ENCODE measurements at places on chromosomes 4 and X.
A peak's percentile ranks its signal among the peaks of the same experiment; 100 is the strongest.

GRCh38 chr4:8722556-8722955 is 130.0 kb downstream of the CPZ start:
- no peak for DNase-seq

- DNase-seq = no peak
These were observed 57.9 kb upstream of the CLDN34 start for GRCh38 chrX:9909254-9909653.

DNA sequence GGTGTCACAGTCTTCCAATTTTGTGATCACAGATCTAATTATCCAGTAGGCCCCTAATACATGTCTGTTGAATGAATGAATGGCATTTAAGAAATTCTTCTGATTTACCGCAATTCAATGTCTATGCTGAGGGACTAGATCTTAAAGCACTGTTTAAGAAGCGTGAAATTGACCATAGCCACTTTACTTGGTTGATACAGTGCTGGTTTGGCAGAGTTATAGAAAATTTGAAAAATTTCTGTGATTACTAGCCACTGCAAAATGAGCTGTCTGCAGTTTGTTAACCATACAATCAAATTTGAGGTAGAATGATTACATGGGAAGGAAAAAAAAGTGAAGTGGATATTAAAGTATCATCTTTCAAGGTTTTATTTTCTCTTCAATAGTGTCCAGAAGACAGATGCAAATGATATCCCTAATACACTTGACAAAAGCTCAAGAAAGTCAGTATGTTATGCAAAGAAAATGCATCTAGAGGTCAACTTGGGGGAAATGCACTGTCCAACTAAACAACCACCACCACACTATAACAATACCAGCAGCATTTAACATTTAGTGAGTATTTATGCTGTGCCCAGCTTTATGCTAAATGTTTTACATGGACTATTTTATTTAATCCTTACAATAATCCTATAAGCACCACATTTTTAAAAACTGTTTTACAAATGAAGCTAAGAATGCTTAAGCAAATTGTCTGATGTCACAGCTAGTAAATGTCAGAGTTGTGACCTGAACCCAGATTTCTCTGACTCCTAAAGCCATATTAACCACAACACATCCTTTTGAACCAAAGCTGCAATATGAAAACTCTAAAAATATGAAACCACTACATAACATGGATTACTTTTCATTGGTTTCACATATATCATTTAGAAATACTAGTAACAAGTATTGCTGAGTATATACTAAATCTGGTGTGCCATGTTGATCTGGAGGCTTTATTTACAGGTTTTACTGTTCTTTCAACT is 217.9 kb upstream of the MAB21L2 start:
- DNase-seq = no peak

DNA sequence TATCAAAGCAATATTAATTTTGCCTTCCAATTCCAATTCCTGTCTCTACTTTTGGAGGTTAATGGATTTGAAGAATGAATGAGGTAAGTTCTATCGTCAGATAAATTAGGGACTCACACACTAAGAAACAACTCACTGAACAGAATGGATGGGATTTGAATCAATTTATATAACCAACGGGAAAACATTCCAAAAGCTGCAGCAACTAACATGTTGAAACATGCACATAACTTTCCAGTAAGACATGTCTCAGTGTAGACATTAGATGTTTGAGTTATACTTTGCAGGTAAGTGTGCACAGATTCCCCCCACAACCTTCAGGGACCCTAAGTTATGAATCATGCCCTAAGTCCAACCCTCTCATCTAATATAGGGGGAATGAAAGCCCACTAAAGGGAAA is 34.3 kb downstream of the TFDP3 start:
- no peak for DNase-seq

DNA sequence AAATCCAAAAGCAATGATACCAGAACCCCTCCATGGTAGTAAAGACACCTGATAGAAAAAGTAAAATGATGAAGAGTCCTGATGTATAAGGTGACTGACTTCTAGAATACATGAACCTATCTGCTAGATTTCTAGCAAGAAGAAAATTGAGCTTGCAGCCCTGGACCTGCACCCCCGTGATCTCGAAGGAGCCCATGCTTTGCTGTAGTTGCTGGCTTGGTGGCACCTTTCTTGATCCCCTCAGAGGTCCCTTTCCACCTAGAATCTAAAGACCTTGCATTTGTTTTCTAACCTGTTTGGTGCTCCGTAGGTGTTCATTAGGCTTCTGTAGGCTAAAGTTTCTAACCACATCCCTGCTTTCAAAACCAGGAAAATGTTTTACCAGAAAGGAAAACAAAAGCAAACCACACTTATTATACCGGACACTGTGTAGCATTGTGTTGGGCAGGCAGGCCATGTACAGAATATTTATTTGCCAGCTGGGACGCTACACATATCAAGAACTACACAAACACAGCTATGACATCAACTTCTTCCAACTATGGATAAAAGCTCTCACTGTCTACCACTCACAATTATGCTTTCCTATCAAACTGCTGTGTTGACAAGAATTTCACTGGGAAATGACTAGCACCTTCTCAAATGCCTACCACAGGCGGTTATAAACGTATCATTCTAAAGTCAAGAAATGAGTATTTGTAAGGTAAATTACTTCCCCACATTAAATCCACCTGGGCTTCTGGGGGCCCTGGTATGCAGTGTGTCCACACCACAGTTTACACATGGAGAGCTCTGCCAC is 316.2 kb downstream of the UNC5C start:
- no peak for DNase-seq

- no peak for DNase-seq
These were observed 48.5 kb downstream of the MRPL1 start for GRCh38 chr4:77911091-77911490.

- DNase-seq = no peak
These were observed 133.8 kb downstream of the KLHL13 start for GRCh38 chrX:117982694-117983392.

DNA sequence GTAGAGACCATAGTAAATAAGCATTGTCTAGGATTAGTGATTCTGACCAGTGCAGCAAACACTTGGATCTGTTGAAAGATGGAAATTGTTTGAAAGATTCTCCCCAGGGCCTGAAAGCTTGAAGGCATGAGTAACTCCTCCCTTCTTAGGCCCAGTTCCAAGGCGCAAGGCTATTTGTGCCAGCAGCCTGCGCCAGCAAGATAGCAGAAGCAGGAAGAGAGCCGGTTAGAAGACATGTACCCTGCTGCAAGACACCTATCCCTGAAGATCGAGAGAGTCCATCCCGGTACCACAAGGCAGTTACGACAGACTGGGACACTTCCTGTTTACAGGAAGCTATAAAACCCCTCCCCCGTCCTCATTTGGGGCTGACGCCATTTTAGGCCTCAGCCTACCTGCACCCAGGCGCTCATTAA is 72.4 kb upstream of the JADE1 start:
- DNase-seq = peak; percentile 72

DNA sequence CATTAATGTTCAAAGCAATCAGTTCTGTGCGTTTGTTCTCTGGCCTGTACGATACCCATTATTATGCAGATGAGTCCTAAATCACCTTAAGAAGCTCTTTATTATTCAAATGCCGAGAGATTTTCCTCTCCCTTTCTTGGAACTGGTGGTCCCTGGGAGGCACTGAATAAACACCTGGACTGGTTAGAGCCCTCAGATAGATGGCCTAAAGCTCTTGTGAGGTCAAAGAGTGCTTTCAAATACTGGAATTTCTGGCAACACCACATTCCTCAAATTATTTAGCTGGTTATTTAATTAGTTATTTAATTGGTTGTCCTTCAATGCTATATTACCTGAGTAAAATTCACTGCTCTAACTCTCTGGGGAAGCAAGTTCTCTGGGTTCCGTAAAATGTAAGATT is 3.0 kb downstream of the ARHGEF38 start:
- DNase-seq = no peak

DNA sequence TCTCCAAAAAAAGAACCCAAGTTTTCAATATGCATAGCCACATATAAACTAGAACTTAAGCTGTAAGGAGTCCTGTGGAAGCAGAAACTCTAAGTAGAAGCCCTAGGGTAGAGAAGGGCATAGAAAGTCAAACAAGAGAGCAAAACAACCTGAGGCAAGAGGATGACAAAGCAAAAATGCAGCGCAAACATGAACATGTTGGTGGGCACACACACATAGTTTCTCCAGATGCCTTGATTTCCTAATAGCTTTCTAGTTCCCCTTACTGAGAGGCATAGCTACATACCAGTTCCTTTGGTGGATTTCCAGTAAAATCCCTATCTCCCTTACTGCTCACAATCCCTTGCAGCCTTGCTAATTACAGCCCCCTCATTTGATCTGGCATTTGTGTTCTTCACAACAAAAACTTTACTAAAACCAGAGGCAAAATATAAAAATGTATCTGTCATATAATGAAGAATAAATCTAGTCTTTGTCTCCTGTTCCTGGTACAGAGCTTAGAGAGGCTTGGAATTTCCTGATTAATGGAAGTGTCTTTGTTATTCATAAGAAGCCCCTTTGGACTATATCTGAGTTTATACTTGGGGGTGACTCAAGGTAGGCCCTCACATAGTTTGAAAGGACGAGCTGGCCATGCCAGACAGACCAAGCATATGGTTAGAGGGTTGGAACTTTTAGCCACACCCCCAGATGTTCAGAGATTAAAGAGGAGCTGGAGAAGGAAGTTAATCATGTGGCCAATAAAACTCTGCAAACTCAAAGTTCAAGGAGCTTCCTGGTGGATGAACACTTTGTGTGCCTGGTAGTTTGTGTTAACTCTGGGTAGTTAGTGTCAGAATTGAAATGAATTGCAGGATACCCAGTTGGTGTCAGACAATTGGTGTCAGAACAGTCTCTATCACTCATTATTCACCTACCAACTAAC is 52.7 kb upstream of the ZCCHC13 start:
- no peak for DNase-seq

DNA sequence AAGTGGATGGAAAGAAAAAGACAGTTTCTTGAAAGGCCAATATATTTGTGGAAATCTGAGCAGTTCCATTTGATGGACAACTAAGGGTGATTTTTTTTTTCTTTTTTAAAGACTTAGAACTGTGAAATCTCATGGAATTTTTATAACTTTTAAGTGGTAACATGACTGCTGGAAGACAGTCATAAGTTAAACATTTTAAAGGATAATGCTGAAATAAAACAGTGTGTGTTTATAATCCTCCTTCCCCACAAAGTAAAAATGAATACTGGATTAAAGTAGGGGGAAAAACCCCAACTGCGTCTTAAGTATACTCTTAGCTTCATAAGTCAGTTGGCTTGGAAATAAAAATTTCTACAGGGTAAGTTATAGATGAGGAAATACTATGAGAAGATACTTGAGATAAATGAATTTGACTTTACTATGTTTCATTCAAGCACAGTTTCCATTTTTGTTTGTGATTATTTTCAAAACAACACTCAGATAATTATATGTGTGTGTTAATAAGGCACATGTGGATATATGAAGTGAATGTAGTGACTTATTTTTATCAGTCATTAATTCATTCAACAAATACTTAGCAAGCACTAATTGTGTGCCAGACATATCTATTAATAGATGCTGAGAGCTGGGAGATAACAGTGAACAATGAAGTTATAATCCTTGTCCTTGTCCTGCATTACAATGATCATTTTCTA is 129.2 kb upstream of the ETNPPL start:
- no peak for DNase-seq

DNA sequence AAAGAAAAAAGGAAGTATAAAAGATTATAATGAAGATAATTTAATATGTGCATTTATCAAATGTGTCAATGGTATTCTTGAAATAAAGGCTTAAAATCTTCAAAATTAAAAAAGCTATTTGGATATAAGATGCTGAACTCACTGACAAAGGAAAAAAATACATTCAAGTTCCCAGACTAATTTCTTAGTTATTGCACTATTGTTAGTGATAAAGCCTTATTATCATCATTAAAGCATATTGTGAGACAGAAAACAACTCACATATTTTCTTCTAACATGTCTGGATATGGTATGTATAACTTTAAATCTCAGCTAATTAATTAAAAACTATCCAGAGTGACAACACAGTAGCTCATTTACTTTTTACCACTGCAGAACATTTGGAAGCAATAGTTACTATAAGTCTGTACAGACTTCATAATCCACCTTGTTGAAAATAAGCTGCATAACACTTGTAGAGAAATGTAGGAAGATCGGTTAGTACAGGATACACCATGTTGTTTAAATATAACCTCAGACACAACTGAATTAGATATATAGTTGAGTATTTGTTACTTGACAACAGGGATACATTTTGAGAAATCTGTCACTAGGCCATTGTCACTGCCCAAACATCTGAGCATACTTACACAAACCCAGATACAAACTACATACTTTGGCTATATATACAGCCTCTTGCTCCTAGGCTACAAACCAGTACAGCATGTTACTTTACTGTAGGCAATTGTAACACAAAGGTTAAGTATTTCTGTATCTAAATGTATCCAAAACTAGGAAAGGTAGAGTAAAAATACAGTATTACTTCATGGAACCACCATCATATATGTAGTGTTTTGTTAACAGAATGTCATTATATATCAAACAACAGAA is 12.8 kb upstream of the FAM200B start:
- DNase-seq = no peak

DNA sequence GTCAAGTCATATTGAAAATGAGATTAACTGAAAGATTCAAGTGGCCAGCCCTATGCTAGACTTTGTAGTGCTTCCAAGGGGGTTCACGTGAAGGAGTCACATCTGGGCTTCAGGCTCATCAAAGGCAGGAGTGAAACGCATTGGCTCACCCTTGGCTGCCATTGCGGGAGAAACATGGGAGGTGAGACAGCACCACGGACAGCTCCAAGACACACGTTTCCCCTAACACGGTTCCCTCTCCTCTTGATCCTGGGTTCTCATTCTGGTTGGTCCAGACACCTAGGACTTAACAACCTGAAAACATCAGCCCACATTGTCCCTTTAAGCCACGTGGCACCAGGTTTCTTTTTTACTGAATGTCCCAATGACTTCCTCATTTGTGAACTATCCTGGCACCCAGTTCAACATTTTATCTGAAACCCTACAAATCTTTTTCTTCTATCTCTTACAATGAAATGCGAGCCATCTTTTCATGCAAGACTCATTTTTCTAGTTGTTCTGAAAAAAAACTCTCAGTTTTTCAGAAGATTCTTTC is 279.0 kb upstream of the VCX3A start:
- DNase-seq = no peak

- no peak for DNase-seq
These were observed 157.4 kb downstream of the PTTG2 start for GRCh38 chr4:38117591-38117990.

DNA sequence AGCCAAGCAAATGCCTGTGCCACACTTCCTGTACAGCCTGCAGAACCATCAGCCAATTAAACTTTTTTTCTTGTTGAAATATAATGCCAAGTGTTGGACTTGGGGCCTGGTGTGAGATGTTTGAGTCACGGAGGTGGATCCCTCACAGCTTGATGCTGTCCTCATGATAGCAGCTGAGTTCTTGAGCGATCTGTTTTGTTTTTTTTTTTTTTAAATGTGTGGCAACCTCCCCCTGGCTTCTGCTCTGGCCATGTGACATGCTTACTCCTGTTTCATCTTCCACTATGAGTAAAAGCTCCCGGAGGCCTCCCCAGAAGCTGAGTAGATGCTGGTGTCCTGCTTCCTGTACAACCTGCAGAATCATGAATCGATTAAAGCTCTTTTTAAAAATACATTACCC is 973.3 kb upstream of the FTHL17 start:
- DNase-seq = no peak

GRCh38 chrX:148572337-148572736 is 71.9 kb downstream of the AFF2 start:
- DNase-seq = no peak

- no peak for DNase-seq
These were observed 173.1 kb upstream of the USP9X start for GRCh38 chrX:40912166-40912565.

GRCh38 chr4:147981305-147981704 is 249.4 kb downstream of the ARHGAP10 start:
- DNase-seq = no peak

GRCh38 chr4:1770245-1770644 is 22.8 kb upstream of the FGFR3 start:
- no peak for DNase-seq
